NCI-H510A treated with DMSO at 0.1 percent for 48 hours (cell line): ENCODE measurements at places on chromosomes 7 and 10.

GRCh38 chr7:158361326-158361946 lies 226.2 kb downstream of the PTPRN2 start:
- no peak for DNase-seq

- peak; percentile 88 for DNase-seq
Measured at GRCh38 chr10:68955355-68955831, 577 bp upstream of the DDX21 start.

DNA sequence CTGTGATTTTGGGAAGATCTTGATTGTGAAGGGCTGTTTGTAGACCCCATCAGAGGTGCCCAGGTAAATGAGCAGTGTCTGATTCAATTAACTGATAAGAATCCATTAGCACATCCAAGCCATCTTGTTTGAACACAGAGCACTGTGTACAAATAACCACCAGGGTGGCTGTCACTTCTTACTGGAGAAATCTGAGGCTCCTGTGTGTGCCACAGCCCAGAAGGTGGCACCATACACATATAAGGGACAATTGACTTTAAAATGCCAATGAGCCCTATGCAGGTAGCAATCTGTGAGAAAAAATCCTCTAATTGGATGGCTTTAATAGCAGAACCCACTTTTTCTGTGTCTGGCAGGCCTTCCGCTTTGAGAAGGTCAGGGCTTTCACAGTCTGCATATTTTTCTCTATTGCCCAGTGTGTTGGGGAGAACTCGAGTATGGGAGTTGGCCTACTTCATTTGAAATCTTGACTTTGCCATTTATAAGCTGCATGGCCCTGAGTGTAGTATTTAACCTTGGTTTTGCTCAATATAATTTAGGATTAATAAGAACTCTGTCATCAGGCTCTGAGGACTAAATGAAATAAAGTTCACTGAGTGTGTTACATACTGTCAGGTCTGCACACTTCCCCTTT lies 517.4 kb downstream of the CCSER2 start:
- peak; percentile 70 for DNase-seq

GRCh38 chr7:123770378-123770777 lies 21.6 kb upstream of the WASL start:
- no peak for DNase-seq

DNA sequence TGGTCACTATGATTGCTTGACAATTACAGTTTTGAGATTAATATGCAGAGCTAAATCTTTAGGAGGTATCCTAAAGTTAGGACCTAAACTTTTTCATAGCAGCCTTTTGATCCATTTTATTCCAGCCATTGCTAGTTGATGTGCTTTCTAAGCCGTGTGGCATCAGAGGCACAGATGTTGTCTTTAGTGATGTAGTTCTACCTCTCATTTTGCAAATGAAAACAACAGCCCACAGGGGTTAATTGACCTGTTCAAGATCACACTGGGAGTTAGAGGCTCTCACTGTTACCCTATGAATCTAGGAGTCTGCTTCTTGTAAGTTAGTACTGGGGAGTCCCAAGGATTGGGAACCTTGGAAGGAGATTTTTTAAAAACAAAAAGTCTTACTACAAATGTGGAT lies 10.6 kb downstream of the AUTS2 start:
- no peak for DNase-seq

DNA sequence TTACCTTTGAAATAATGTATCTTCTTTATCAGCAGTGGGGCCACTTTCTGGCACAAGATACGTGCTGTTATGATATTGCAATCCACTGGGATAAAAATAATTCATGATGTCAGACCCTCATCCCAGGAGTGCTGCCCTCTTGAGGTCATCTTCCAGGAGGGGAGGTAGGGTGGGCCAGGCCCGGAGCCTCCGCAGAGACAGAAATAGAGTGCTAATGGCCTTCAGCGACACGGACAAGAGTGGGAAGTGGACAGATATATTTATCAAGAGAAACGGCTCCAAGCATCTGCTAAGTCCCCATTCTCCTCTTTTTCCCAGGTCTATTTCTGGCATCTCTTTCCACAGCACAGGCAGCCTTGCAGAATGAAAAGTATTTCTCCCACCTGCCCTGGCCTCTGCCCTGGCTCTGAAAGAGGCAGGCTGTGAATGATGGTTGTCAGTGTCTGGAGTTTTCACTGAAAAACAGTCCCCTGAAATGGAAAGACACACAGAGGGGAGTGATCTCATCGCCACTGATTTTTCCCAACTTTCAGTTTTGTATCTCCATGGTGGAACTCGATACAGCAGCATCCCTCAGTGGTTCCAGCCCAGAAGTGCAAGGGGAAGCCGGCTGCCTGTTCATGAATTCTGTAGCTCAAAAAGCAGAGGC lies 251.7 kb upstream of the MYO3A start:
- DNase-seq = no peak

GRCh38 chr10:6781133-6781770 lies 201.2 kb upstream of the PRKCQ start:
- DNase-seq = no peak

DNA sequence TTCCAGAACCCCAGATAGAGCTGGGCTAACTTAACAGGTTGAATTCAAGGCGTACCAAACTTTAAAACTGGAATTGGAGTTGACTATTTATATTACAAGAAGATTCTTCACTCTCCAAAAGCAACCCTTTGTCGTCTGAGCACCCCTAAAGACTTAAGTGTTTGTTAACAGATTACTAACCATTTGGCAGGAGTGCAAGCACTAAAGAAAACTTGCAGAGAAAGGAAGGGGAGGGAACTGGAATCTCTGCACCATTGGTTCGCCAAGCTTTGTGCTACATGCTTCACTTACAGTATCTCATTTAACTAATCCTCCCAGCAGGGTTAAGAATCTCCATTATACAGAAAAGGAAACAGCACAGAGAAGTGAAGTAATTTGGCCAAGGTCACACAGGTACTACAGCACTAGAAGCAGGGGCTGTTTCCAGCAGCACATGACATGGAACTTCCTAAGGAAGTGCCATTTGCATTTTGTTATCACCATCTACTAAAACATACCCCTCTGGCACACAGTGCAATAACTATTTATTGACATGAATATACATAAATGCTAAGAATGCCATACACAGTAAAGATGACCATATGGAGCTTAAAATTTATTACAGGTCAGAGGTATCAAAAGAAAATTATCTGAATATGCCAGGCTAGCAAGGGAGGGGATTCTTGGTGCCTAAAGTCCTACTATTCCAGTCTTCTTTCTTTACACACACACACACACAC lies 201.2 kb downstream of the KCNMA1 start:
- DNase-seq = no peak

DNA sequence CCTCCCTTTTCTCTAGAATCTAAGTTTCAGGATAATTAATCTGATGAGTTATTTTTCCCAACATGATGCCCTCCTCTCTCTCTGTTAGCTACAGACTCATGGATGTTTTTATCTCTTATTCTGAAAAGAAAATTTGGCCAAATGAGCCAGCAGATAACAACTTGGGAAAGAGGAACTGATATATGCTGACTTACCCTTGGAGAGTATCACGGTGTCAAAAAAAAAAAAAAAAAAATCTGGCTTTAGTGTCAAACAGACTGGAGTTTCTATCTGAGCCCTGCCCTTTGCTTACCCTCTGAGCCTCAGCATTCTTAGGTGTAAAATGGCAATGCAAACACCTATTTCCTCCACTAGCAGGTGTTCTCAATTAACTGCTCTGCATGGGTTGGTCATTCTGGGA lies 190.4 kb downstream of the AHR start:
- DNase-seq = no peak

- DNase-seq = no peak
Measured at GRCh38 chr10:77289790-77290189, 347.8 kb downstream of the KCNMA1 start.

DNA sequence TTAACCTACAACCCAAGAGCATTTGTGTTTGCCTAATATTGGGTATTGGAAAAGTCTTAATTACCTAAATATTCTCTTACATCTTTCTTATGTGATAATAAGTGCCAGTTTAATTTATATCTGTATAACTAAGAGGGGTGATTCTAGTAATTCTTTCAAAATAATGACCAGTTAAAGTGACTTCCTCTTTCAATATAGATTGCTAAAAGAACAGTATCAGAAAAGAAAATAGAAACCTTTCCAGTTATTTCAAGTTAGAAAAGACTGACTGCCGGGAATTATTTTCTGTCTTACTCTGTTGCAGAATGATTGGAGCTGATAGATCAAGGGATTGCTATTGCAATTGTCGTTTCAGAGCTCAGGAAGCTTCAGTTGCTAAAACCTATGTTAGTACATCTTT lies 525.0 kb upstream of the SEMA3D start:
- DNase-seq = no peak

DNA sequence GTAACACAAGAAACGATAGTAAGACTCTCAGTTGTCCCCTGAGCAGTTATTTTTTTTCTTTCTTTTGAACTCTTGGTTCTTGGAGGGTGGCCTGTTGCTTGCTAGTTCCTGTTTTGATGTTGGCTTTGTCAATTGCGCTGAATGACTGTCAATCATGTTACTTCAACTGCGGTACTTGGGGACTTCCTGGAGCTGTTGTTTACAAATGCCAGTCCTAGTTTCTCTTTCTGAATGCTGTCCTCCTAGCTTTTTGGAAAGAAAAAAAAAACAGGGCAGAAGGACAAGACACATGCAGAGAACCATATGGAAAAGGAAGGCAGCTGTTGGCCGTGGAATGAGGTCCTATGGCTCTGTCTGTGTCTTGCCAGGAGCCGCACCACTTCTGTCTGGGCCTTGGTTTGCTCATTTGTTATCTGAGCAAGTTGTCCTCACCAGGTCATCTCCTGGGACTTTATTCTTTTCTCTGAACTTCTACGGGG lies 7.0 kb upstream of the PDCD4 start:
- peak; percentile 73 for DNase-seq

GRCh38 chr10:14683256-14683655 lies 91.4 kb downstream of the FAM107B start:
- DNase-seq = no peak

GRCh38 chr7:104933521-104933988 lies 80.5 kb upstream of the KMT2E start:
- DNase-seq = no peak

GRCh38 chr7:69908454-69908853 lies 310.2 kb downstream of the AUTS2 start:
- DNase-seq = peak; percentile 74

GRCh38 chr10:48213047-48213446 lies 61.4 kb downstream of the FRMPD2 start:
- DNase-seq = no peak

- no peak for DNase-seq
Measured at GRCh38 chr7:34875481-34875880, 161.8 kb downstream of the DPY19L1 start.

- DNase-seq = no peak
Measured at GRCh38 chr7:131122394-131122793, 205.3 kb upstream of the MKLN1 start.

DNA sequence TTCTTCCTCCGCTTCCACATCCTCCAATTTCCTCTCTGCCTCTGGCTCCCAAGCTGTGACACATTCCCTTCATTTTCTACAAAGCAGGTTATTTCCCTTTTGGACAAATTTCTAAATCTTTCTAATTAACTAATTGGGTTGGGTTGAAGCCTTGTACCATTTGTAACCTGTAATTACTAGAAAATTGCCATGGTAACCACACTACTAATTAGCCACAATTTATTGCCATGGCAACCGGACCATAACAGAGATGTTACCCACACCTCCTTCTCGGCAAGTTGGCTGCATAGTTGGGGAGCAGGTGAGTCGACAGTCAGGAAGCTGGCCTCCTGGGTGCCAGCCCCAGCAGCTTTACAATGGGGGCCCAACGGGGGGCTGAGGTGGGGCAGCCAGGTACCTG lies 61.6 kb downstream of the GOLGA7B start:
- no peak for DNase-seq

DNA sequence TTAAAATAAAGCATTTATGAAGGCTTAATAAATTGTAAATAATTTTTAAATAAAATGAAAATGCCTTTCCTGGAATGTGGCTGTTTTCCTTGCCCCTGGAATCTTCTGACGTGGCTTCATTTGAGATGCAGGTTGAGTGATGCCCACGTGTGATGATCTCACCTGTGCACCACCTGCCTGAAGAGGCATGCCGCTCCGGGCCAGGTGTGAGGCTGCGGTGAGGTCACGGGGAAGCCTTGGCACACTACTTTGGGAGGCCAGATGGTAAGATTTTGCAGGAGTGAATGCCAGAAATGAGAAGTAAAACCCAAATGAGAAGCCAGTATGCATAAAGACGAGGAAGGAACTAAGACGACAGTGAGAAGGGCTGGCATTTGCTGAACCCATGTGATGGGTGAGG lies 36.2 kb downstream of the GOT1 start:
- peak; percentile 59 for DNase-seq

DNA sequence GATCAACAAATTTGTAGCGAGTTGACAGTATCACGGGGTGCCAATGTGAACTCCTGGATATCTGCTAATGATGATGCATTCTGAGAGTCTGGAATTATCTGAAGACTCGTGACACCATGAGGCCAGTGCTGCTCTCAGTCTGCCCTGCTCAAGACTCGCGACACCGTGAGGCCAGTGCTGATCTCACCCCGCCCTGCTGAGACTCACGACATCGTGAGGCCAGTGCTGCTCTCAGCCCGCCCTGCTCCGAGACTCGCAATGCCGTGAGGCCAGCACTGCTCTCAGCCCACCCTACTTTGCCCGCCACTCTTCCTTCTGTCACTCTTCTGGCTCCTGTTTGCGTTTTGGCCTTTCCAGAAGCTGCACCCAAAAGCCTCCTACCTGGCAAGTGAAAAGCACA lies 411.8 kb downstream of the PTPRN2 start:
- no peak for DNase-seq

DNA sequence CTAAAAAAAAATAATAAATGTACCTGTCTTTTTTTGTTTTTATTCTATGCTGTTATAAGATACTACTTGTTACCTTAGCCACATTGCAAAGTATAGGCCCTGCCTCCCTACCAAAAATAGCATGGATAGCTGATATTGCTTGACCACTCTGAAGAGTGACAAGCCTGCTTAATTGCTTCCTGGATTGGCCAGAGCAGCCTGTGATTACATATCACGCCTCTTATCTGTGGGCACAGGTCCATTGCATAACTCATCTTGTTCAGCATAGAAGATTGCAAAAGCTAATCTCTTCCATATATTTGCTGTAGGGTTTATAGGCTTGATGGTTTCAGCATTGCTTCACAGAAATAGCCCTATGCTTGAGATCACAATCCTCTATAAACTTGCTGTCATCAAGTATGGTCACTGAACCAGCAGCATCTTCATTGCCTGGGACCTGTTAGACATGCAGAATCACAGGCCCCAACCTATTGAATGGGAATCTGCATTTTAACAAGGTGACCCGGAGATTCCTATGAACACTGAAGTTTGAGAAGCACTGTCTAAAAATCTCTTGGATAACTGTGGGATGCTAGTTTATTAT lies 280.8 kb upstream of the CDC14C start:
- DNase-seq = no peak

DNA sequence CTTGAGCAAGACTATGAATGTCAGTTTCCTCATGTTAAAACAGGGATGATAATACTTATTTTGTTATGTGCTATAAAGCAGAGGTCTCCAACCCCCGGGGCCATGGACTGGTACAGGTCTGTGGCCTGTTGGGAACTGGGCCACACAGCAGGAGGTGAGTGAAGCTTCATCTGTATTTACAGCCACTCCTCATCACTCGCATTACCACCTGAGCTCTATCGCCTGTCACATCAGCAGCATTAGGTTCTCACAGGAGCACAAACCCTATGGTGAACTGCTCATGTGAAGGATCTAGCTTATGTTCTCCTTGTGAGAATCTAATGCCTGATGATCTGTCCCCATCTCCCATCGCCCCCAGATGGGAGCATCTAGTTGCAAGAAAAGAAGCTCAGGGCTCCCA lies 365.3 kb upstream of the SMIM30 start:
- no peak for DNase-seq
